NAMALWA (cell line): ENCODE measurements at places on chromosomes 3 and 15.
A peak's percentile ranks its signal among the peaks of the same experiment; 100 is the strongest.

- DNase-seq = peak; percentile 77
Measured at GRCh38 chr3:141646760-141647561, 91.1 kb upstream of the RNF7 start.

DNA sequence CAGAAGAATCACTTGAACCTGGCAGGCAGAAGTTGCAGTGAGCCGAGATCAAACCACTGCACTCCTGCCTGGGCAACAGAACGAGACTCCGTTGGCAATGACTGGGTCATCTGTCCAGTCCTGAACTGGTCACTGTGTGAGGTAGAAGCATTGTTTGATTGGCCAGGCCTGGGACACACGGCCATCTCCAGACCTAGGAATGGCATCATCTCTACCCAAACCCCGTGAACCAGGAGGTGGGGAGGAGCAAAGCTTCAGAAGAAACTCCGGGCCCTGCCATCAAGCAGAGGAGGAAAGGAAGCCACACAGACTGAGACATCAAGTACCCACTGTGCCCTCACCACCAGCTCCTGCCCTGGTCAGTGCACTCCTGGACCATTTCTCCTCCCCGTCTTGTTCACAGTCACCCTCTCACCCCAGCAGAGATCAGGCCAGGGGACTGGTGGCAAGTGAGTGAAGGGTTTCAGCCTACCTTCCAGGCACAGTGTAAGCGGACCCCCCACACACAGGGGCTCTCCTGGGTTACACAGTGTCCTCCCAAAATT is 31.6 kb downstream of the GOLGA6L2 start:
- DNase-seq = no peak

DNA sequence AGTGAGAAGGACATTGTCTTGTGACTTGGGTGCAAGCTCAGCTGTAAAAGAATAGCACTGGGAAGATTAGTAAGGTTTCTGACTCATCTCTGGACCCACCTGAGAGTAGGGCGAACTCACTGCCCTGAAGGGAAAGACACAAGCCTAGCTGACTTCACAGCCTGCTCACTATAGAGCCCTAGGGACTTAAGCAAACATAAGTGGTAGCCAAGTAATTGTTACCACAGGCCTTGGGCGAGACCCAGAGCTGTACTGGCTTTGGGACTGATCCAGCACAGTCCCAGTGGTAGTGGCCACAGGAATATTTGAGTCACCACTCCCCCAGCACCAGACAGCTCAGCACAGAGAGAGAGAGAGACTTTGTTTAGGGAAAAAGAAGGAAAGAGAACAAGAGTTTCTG is 429.9 kb downstream of the TBL1XR1 start:
- no peak for DNase-seq

GRCh38 chr15:76177491-76178040 is 117.8 kb downstream of the TMEM266 start:
- no peak for DNase-seq

GRCh38 chr3:69718866-69719586 is 20.2 kb upstream of the MITF start:
- no peak for DNase-seq

DNA sequence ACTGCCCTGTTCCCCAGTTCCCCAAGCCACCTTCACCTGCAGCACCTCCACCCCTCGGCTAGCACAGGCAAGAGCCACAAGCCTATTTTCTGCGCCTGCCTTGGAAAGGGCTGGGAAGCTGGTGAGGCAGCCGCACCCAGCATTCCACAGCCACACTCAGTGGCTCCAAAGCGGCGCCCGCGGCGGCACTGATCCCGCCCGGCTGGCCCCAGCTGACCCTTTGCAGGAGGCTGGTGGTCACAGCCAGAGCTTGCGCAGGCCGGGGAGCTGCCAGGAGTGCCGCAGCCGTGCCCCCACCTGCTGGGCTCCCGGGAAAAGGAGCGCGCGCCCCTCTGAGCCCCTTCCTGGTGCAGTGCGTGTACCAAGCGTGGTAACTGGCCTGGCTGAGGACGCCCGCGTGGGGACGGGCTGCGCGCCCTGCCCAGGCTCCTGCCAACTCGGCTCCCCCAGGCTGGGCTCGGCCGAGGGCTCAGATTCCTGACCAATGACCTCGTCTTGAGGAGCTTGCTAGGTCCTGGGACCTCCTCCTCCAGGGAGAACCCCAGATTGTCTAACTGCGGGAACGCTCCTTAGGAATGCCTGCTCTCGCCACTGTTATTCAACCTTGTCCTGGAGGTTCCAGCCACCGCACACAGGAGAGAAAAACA is 13.3 kb downstream of the GRAMD2A start:
- DNase-seq = no peak

- no peak for DNase-seq
Measured at GRCh38 chr3:13057282-13058040, 15.8 kb downstream of the IQSEC1 start.

- DNase-seq = peak; percentile 8
Measured at GRCh38 chr15:53384417-53384816, 375.0 kb downstream of the WDR72 start.

DNA sequence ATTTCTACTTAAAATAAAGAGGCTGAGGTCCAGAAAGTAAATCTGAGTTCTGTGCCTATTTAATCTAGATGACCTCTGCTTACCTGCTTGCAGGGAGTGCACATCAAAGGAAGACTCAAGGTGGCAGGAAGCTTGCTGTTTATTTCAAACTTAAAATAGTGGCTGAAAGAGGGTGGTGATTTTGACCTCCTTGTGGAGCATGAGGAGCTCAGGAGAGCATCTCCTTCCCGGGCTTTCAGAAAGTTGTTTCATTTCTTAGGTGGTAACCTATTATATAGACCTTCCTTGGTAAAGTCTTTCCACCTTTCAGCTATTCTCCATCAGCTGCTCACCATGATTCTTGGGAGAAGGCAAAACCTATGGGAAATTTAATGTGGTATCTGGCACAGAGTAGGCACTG is 494 bp downstream of the GCSAM start:
- DNase-seq = peak; percentile 41

DNA sequence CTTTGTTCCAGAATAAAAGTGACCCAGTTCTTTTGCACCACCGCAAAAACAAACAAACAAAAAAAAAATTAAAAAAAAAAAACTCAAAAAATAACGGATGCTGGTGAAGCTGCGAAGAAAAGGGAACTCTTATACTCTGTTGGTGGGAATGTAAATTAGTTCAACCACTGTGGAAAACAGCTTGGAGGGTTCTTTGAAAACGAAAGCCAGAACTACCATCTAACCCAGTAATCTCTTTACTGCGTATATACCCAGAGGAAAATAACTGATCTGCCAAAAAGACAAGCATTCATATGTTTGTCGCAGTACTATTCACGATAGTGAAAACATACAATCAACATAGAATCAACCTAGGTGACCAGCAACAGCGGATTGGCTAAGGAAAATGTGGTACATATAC is 298.9 kb upstream of the CBLB start:
- DNase-seq = peak; percentile 4

GRCh38 chr3:29679944-29680343 is 399.1 kb downstream of the RBMS3 start:
- no peak for DNase-seq

GRCh38 chr15:43776718-43777266 is at the start of gene ELL3:
TSS of gene ELL3 (minus strand) at chr15:43776966. CDS start at chr15:43776901, 65 bp downstream.
- DNase-seq = peak; percentile 89

- no peak for DNase-seq
Measured at GRCh38 chr3:49498648-49499047, 28.6 kb downstream of the DAG1 start.

GRCh38 chr3:186790261-186790981 is 7.0 kb downstream of the EIF4A2 start:
- peak; percentile 76 for DNase-seq

DNA sequence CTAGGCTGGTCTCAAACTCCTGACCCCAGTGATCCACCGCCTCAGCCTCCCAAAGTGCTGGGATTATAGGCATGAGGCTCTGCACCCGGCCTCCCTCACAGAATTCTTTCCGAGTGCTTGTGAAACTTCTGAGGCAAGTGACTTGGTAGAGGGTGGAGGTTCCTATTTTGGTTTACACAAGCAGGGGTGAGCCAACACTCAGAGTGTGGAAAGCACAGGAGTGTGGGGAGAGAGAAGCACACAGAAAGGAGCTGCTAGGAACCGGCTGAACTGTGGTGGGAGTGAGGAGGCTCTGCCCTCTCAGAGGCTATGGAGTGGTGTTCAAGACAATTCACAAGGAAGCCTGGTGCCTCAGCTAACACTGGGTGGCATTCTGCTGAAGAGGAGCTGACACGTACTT is 7.7 kb downstream of the CAPN3 start:
- DNase-seq = no peak

DNA sequence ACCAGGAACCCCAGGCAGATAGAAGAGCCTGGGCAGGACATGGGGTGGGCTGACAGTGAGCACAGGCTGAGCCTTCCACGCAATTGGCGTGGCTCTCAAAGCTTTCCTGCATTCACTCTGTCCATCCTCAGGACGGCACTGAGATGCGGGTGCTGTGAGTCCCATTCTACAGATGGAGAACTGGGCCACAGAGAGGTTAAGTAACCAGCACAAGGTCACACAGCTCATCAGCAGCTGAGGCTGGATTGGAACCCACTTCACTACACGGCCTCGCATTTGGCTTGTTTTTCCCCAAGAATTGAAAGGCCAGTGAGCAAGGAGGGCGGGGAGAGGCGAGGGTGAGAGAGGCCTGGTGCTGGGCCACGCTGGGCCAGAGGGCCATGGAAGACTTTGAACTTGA is 36.0 kb upstream of the GRIP2 start:
- no peak for DNase-seq

DNA sequence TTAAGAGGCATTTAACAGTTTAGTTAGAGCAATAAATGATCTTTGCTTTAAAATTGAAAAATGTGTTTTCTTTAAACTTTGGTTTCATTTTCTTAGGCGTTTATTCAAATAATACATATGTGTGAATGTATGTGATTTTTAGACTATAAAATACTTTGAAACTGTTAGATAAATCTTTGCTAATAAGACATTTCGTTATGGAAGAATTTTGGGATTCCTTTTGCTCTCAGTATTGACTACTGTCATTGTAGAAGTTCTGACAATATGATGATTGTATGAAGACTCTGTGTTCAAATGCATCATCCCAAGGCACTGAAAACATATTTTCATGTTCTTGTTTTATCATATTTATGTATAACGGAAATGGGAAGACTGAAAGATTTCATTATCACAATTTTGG is 43.8 kb upstream of the GOLGA8A start:
- no peak for DNase-seq

DNA sequence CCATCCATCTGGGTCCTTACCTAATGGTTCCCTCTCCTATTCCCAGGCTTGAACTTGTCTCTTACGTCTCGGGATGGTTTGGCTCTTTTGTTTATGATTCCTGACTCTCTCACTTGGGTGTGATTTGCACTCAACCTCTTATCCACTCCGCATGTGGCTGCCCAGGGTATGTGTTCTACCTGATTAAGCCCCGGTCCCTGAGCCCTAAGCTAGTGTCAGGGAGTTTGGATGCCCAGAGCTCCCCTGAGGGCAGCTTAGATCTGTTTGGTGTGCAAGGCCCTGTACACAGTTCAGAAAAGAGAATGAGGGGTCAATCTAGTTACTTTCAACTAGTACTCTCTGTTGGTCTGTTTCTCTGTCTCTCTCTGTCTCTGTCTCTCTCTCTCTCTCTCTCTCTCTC is 15.9 kb upstream of the STARD5 start:
- no peak for DNase-seq
